Amygdala (tissue), 56 donors: ENCODE measurements at places on chromosomes 5 and 9.

GRCh38 chr9:137397675-137398423 is 25.1 kb downstream of the EXD3 start:
- DNase-seq = no peak

GRCh38 chr5:168752416-168753190 is 173.4 kb upstream of the PANK3 start:
- no peak for DNase-seq

GRCh38 chr9:13975611-13976290 is 338.2 kb downstream of the NFIB start:
- DNase-seq = no peak

GRCh38 chr9:111762556-111762955 is 32.2 kb downstream of the SHOC1 start:
- DNase-seq = no peak

DNA sequence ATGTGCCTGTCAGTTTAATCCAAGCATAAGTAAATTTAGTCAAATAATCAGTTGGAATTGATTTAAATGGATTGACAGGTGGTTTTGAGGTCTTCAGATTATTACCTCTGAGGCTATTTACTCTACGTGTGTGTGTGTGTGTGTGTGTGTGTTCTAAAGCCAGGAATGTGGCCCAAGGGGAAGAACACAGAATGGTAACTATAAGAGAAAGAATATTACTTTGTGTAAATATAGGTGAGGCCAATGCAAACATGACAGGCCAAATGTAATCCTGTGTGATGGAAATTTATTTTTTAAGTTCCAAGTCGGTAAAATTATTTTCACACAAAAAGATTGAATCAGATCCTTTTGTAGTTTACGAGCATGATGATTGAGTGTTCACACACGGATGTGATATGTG is 390.0 kb downstream of the PLK2 start:
- DNase-seq = no peak

DNA sequence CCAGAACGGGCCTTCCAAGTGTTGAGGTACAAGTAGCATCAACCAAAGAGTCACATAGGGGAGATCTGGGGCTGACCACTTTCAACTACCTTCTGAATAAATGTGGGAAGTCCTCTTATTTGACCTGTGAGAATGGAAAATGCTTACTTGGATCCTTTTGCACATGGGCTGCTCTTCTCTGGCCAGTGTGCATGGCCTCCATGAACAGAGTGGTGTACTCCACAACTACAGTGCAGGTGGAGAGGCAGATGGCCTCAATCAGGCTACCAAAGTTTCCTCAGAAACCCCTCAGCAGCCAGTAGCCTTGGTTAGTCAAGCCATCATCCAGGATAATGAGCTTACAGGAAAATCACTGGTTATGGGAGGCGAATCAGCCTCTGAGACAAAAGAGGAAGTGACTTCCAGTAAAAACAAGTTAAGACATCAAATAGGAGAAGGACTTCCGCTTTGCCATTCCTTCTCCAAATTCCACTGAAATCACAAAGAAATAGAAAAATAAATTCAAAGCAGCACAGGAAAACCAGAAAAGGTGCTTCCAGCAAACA is 18.3 kb upstream of the FCHO2 start:
- no peak for DNase-seq

GRCh38 chr5:96683392-96683791 is 21.2 kb downstream of the CAST start:
- no peak for DNase-seq
